ENCODE measurements at places on chromosomes 16 and 17. TPM values are rescaled to one million over a fixed set of nuclear protein-coding genes. Genes with fewer than 3 reads are reported as not detected.

GRCh38 chr16:52254746-52255145, 292.2 kb downstream of the TOX3 start:
- no peaks in the 10 kb centered on the region for H3K4me1 ChIP-seq
- DNase-seq: no peak
- no peaks in the 10 kb centered on the region for H3K36me3 ChIP-seq
- no peak overlapping the region for H3K4me3 ChIP-seq
- no peak overlapping the region for H3K27ac ChIP-seq

- peaks cover 44% of the 10 kb centered on the region for H3K36me3 ChIP-seq
- H3K4me1 ChIP-seq: peaks cover 57% of the 10 kb centered on the region
Observed at GRCh38 chr17:18184143-18185031, 759 bp downstream of the ALKBH5 start.

- peaks cover 44% of the 10 kb centered on the region for H3K4me1 ChIP-seq
- H3K36me3 ChIP-seq: peaks cover 38% of the 10 kb centered on the region
- no peak for DNase-seq
Observed at GRCh38 chr17:35056013-35056412, 7.5 kb downstream of the RFFL start.

GRCh38 chr16:55566432-55567175, at the start of gene CAPNS2:
Gene CAPNS2 (plus strand): TSS chr16:55566684. CDS start chr16:55566757, 73 bp downstream.
- H3K36me3 ChIP-seq: no peaks in the 10 kb centered on the region
- H3K4me1 ChIP-seq: no peaks in the 10 kb centered on the region
- peaks cover 2% of the 10 kb centered on the region for H3K27me3 ChIP-seq

GRCh38 chr16:47716571-47716970, 255.4 kb downstream of the PHKB start:
- H3K4me3 ChIP-seq: no peak overlapping the region
- peaks cover 25% of the 10 kb centered on the region for H3K4me1 ChIP-seq
- no peak overlapping the region for H3K27ac ChIP-seq

GRCh38 chr16:11992008-11992584, 15.6 kb downstream of the SNX29 start:
- no peak overlapping the region for H3K4me3 ChIP-seq
- no peaks in the 10 kb centered on the region for H3K27me3 ChIP-seq
- H3K36me3 ChIP-seq: no peaks in the 10 kb centered on the region
- no peaks in the 10 kb centered on the region for H3K4me1 ChIP-seq
- H3K27ac ChIP-seq: no peak overlapping the region

DNA sequence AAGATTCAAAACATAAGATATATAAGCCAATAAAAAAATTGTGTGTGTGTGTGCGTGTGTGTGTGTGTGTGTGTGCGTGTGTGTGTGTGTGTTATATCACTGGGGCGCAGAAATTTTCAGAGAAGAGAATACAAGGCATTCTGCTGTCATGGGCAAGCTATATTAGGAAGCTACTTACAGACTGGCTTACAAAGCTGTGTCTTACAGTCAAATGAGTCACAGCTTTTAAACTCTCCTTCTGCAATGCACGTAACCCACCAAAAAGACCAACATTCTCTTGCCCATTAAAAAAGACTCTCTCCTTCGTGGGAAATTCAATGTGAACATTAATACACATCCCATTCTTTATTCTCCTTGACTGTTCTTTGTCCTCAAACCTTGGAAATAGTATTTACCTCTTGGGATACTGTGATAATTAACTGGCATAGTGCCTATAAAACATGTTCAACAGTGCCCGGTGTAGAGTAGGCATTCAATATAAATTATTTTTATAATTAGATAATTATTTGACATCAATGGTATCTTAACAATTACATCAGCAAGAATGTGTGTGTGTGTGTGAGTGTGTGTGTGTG, 860.4 kb upstream of the SOX9 start:
- no peaks in the 10 kb centered on the region for H3K4me1 ChIP-seq
- DNase-seq: no peak
- H3K27ac ChIP-seq: no peak overlapping the region
- no peaks in the 10 kb centered on the region for H3K36me3 ChIP-seq
- H3K4me3 ChIP-seq: no peak overlapping the region

DNA sequence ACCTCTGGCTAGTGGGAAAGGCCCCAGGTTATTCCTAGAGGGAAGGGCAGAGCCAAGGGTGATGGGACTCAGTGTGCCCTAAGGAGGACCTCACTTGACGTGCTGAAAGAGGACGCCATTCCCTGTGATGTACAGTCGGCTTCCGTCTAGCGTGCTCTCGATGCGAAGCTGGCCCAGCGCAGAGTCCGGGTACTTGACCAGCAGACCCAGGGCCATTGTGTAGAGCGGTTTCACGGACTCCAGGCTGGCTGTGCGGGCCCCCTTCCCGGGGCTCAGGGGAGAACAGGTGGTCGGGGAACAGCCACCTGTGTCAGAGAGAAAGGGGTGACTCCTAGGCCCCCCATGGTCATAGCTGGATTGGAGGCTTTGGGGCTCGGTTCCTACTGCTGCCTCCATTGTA, 19.9 kb downstream of the PLEKHG4 start:
- H3K27me3 ChIP-seq: no peaks in the 10 kb centered on the region
- H3K4me3 ChIP-seq: no peak overlapping the region
- H3K4me1 ChIP-seq: peaks cover 3% of the 10 kb centered on the region
- H3K36me3 ChIP-seq: no peaks in the 10 kb centered on the region
- H3K27ac ChIP-seq: no peak overlapping the region
- no peak for DNase-seq

GRCh38 chr16:63442246-63442645, 1406.0 kb upstream of the CDH8 start:
- DNase-seq: no peak
- H3K36me3 ChIP-seq: no peaks in the 10 kb centered on the region

NPIPB4 gene
- total RNA-seq: 190 TPM

SMIM36 gene
- not detected for total RNA-seq

CYTH1 gene
- total RNA-seq: 83.5 TPM

PHOSPHO1 gene
- not detected for total RNA-seq

OR1F1 gene
- not detected for total RNA-seq

ZNF594 gene
- 8.0 TPM for total RNA-seq
